Fibroblast of skin of right biceps (primary cell): ENCODE measurements at places on chromosomes 4 and X.

DNA sequence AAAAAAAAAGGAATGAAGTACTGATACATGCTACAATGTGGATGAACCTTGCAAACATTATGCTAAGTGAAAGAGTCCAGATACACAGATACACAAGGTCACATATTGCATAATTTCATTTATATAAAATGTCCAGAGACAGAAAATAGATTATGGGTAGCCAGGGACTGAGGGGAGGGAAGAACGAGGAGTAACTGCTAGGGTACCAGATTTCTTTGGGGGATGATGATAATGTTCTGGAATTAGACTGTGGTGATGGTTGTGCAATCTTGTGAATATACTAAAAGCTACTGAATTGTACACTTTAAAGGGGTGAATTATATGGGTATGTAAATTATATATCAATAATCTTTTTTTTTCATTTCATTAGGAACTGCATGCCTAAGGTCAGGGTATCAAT lies 20.8 kb upstream of the AP1AR start:
- DNase-seq, result no peak

DNA sequence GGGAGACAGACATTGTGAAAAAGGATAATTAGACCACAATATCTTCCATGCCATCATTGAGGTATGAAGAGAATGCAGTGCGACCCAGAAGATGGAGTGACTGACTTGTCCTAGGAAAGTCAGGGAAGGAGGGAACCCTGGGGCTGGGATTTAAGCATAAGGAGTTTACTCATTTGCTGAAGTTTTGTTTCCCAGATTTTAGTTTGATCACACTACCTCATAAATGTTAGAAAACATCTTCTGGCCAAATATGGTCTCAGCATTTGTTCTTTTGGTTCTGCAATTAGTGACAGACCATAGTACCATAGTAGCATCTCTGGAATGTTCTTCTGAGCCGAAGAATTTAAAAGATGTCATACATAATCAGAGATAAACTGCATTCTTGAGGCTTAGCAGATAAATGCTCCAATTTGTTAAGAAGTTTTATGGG lies 96.5 kb upstream of the PGRMC2 start:
- DNase-seq, result peak; percentile 95

DNA sequence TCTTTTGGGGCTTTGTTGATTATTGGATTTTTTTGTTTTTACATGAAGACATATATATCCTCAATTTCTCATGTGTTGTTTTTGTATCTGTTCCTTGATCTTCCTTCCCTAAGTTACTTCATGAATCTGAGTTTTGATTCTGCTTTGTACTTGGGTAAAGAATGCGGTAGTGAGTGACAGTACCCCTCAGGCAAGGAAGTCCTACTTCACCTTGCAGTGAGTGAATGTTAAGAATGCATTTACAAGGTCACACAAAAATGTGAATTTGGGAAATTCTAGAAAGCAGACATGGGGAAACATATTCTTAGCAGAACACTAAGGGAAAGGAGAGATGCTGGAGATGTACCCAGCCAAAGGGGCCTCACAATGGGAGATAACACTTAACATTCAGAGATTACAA lies 373.1 kb upstream of the LCORL start:
- no peak for DNase-seq

- DNase-seq, result peak; percentile 60
Measured at GRCh38 chr4:27789773-27790172, 929.1 kb downstream of the STIM2 start.

DNA sequence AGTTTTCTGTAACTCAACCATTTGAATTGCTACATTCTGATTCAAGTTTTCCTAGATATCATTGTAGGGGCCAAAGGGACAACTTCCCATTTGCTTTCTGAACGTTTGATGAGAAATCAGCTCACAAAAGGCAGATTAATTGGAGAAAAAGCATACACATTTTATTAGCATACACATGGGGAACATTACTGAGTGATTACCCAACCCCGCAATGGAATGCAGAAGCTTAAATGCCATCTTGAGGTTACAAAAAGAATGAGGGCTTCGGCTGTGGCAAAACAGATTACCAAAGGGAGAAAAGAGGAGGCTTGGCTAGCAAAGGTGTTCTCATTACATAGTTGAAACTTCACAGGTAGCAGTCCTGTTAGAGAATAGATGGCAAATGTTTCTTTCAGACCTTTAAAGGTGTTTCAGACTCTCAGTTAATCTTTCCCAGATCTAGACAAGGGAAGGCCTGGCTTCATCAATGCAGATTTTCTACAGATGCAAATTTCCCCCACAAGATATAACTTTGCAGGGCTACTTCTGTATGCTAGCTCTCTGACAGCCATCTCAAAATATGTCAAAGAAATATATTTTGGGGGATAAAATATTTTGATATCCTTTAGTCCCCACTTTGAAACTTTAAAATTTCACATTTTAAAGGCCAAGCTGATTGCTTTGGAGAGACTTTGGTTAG lies 26.5 kb upstream of the HERC6 start:
- peak; percentile 53 for DNase-seq

GRCh38 chrX:25009407-25009806 lies 6.4 kb downstream of the ARX start:
- DNase-seq, result no peak

DNA sequence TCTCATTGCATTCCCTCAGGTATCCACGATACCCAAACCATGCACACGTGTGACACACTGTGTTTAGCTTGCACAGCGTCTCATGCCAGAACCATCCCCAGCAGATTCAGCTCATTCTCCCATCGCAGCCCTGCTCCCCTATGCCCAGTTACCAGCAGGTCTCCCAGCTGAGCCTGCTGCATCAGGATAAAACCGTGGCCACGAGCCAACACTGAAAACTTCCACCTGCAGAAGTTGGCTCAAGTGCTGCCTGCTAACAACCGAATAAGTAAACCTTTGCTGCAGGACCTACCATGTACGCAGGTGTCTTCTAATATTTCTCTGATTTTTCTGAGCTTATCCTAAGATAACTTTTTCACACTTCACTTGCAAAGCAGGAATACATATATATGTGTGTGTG lies 120.4 kb upstream of the STS start:
- DNase-seq, result no peak

DNA sequence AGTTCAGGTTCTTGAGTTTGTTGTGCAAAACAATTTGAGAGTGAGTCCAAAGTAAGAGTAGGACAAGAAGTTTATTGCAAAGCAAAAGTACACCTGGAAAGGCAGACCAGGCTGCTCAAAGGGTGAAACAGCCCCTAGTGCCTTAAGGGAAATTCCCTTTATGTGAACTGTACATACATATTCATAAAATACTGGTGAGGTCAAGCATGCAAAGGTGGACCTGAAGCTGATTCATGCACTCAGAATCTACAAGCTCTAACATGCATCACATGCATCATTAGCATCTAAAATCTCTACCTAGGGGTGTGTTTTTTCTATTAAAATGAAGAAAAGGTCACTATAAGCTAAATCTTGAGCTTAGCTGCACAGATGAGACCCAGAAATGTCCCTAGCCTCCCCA lies 266.9 kb downstream of the SPATA18 start:
- no peak for DNase-seq

DNA sequence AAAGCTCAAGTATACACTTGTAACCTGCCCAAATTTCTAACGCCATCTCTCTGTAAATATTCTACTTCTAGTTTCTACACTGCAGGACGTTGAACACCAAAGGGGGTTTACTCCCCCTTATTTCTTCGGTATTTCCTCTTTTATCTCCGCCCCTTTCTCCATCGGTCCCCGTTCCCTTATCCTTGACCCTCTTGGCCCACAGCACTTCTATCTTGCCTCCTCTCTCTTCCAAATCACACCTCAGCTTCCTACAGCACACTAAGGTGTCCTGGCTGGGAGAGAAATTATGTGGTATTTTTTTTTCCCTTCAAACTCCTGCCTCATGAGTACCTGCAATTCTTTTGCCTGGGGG lies 715 bp downstream of the ZMAT1 start:
- DNase-seq, result no peak

DNA sequence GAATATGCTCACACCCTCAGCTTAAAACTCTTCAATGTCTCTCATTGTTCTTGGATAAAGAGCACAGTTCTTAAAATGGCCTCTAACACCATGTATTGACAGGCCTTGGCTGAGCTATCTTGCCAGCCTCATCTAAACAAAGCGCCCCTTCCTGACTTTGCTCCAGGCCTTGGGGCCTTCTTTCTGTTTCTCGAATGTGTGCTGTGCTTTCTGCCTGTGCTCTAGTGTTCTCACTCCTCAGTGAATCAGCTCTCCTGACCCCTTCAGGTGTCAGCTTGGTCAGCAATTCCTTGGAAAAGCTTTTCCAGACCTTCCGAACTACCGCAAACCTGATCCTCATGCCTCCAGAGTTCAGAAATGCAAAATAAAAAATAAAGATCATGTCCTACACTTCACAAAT lies 346.3 kb upstream of the FSTL5 start:
- no peak for DNase-seq

GRCh38 chrX:84709987-84710386 lies 207.7 kb upstream of the HDX start:
- no peak for DNase-seq

GRCh38 chr4:16677001-16677944 lies 221.2 kb downstream of the LDB2 start:
- DNase-seq, result no peak

DNA sequence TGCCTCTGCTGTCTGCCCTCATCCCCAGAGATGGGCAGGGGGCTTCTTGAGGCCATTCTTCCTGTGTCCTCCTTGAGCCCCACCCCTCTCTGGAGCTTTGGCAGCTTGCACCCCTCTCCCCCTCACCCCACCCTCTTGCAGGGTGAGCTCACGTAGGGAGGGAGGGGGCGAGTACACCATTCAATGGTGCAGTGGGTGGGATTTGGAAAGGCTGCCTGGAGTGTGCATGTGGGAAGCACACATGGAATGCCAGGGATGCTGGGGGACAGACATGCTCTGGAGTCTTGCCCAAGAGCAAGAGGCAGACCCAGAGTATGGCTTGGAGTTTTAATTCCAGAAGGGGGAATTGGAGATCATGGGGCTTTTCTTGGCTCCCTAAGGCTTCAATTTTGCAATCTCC lies 5.6 kb downstream of the PAK3 start:
- DNase-seq, result no peak

- no peak for DNase-seq
Measured at GRCh38 chr4:11495291-11495690, 66.6 kb upstream of the HS3ST1 start.

- no peak for DNase-seq
Measured at GRCh38 chr4:188623314-188623854, 484.1 kb downstream of the TRIML1 start.

DNA sequence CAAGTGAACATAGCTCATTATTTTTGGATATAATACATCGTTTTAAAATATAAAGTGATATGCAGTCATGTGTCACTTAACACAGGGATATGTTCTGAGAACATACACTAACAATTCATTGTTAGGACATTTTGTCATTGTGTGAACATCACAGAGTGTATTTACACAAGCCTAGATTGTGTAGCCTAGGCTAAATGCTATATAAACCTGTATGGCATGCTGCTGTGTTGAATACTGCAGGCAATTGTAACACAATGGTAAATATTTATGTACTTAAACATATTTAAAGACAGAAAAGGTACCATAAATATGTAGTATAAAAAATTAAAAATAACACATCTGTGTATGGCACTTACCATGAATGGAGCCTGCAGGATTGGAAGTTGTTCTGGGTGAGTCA lies 44.9 kb upstream of the GPRIN3 start:
- no peak for DNase-seq

GRCh38 chrX:119468551-119469312 lies 488 bp downstream of the SLC25A5 start:
- peak; percentile 80 for DNase-seq

DNA sequence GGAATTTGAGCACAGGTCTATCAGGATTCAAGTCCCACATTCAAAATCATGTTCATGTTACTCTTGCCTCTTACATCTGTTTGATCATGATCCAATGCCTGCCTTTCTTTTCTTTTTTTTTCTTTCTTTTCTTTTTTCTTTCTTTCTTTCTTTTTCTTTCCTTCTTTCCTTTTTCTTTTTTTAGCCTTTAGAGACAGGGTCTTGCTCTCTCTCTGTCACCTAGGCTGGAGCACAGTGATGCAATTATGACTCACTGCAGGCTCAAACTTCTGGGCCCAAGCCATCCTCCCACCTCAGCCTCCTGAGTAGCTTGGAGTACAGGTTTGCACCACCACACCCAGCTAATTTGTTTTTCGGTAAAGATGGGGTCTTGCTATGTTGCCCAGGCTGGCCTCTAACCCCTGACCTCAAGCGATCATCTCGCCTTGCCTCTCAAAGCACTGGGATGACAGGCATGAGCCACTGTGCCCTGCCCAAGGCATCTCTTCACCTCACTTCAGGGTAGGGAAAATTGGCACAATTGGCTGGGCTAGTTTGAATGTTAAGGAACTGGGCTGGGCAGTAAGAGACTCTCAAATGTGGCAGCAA lies 359.2 kb downstream of the FBXW7 start:
- DNase-seq, result no peak

DNA sequence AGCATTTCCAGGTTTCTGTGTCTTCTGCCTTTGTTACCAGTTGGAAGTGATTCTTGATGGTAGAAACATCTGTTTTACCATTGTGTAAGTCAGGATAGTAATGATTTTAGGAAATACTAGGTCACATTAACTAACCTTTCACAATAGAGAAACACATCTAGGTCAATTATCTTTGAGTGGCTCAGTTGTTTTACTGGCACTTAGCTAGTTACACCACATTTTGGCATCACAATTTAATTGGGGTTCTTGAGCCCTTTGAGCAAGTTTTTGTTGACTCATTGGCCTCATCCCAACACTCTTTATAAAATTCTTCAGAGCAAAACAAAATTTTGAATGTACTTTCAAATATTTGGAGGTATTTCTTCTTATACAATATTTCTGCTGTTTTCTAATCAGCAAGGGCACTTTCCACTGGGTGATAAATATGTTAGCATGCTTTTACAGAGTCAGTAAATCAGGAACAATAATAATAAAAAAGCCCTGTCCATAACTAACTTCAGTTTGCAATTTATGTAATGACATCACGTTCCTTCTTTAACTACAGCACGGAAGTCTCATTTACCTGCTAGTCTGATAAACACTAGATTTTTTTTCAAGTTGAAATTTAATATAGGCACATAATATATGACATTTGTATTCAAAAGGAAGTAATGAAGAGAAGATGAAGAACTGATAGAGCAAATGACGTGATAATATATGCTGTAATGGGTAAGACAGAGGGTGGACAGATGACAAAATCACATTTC lies 64.8 kb upstream of the GK2 start:
- no peak for DNase-seq

- no peak for DNase-seq
Measured at GRCh38 chr4:96356591-96357370, 516.9 kb downstream of the PDHA2 start.

DNA sequence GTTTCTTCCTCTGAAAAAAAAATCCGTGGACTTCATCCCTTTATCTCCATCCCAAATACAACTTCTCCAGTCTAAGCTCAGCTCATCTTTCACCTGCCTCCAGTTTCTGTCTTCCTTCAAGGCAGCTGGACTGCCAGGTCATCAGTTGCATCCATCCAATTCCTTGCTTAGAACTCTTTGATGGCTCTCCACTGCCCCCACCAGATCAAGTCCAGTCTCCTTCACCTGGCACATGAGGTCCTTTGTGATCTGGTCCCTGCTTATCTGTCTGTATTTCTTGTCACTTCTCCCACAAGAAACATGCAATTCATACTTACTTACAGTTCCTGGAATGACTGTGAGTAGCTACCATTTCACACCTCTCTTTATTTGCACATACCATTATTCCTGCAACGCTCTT lies 33.8 kb downstream of the OTUD6A start:
- peak; percentile 16 for DNase-seq

GRCh38 chr4:146368209-146368608 lies 153.5 kb downstream of the SLC10A7 start:
- peak; percentile 21 for DNase-seq

- peak; percentile 11 for DNase-seq
Measured at GRCh38 chr4:76515975-76516843, 81.2 kb downstream of the SHROOM3 start.

- DNase-seq, result no peak
Measured at GRCh38 chrX:56314334-56314733, 82.2 kb downstream of the KLF8 start.
